ENCODE measurements at places on chromosomes 6 and 20.

DNA sequence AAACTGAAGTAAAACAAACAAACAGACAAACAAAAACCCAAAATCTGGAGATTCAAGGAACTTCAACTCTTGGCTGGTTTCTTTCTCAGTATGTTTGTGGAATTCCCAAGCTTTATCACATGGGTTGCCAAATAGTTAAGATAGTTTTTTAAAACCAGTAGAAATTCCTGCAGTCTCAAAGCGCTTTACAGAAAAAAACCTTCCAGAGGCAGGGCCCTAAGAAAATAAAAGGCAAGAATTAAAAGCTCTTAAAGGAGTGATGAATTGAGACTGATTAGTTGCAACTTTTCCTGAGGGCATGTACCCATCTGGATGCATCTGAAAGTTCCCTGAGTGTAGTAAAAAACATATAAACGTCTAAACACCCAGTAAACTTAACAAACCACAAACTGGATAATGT is 25.9 kb upstream of the PTCHD4 start:
- DNase-seq, result no peak

DNA sequence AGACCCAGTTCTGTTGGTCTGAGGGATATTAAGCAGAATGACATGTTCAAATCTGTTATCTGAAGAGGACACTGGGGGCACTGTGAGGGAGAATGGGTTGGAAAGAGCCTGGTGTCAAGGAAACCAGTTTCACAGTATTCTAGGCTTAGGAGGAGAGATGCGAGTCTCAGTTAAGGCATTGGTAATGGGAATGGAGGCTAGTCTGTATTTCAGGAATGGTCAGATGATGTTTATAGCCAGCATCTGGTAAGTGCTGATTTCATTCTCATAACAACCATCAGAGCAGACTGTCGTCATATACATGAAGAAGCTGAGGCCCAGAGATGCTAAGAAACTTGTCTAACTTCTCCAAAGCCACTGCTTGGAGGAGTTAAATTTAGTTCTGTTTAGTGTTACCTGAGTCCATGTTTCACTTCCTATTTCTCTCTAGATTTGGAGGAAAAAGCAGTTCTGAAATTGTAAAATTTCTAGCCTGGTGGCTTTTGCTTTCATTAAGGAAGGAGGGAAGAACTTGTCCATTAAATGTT is 242.0 kb downstream of the ARID1B start:
- no peak for DNase-seq

DNA sequence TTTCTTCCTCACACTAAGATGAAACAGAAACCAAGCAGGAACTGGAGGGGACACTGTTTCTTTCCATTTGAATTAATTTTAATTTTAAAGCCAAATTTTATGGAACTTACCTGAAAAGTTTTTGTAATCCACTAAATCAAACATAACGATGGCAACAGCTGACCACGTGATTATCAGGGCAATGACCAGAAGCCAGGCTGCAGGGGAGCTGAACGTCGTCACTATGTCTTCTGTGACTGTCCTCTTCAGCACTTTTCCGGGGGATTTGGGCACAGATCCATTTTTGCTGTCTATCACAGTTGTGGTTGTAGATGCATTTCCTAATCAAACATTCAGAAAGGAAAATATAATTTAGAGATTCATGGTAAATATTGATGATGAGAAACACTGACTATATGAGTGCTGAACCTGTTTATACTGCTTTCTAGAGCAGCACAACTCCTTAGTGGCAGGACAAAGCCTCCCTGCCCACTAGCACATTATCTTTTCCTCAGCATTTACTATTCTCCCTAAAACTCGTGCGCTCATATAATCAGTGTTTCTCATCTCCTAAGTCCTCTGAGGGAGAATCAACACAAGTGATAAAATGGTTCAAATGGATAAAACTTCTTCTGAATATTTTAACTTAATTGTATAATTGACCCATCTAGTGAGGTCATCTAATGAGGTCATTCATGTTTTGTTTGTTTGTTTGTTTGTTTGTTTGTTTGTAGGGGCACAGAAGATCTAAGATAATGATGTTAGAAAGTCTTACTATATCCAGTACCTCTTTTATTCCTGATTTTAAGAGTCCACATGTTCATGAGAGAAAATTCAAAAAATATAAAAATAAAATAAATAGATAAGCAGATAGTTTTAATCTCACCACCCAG is 65.7 kb downstream of the TRDN start:
- DNase-seq, result no peak

DNA sequence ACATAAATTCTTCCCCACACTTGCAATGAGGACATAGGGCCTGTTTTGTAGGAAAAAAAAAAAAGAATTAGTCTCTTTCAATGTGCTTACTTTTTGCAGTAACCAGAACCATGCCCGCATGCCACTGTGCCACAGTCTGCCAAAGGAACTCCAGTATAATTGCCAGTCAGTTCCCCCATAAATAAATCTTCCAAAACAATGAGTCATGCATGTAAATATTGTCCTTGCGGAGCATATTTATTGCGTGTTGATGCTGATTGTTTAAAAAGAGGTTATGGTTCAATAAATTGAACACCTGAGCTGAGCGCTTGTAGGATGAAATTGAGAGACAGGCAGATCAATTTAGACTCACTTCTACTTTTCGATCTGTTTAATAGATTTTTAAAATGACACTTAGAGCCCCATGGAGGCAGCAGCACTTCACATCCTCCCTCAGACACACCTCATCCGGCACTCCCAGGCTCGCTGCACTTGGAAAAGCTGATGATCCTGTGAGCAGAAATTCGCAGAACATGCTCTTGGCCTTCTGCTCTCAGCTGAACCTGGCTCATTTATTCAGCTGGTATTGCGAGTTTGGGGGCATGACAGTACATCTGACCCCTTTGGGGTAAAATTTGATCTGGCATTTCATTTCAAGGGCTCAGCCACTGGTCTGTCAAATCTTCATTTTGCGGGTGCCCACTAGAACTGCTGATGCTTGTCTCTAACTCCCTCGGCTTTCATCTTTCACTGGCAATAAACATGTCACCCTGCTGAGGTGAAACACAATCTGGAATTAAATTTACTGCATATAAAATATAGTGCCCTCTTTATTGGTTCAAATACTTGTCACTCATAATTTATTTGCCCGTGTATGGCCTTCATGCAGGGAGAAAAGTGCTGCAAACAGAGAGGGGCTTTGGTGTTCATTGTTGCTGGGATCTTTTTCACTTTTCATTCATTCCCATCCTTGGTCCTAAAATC is 371.1 kb upstream of the POU3F2 start:
- DNase-seq, result no peak

- DNase-seq, result peak; percentile 24
Measured at GRCh38 chr6:1770968-1771723, 161.4 kb downstream of the FOXC1 start.

- DNase-seq, result no peak
Measured at GRCh38 chr6:41713159-41713649, 22.2 kb downstream of the TFEB start.

DNA sequence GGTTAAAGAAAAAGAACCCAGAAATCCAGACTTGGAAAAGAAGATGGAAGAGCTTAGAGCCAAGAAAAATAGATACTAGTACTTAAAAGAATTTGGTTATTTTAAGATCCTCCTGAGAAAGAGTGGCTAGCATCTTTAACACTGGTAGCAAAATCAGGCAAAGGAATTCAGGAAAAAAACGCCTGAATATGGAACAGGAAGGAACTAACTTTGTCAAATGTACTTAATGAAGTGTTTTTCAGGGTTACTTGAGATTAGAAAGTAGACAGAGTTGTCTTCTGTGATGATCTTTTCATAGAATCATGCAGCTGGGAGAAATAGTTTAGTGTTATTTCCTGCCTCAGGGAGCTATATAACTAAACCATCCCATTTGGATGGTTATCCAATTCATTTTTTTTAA is 50.8 kb upstream of the SASH1 start:
- DNase-seq, result no peak

- no peak for DNase-seq
Measured at GRCh38 chr6:169243661-169244060, 10.0 kb downstream of the THBS2 start.

GRCh38 chr6:88114838-88115237 is 51.3 kb downstream of the CNR1 start:
- no peak for DNase-seq

GRCh38 chr20:9280666-9281065 is 211.8 kb downstream of the PLCB4 start:
- DNase-seq, result no peak

GRCh38 chr6:135030532-135031178 is 24.0 kb downstream of the HBS1L start:
- DNase-seq, result no peak

- DNase-seq, result no peak
Measured at GRCh38 chr6:156651486-156651885, 125.7 kb upstream of the ARID1B start.

GRCh38 chr6:68497927-68498326 is 137.2 kb upstream of the ADGRB3 start:
- no peak for DNase-seq

DNA sequence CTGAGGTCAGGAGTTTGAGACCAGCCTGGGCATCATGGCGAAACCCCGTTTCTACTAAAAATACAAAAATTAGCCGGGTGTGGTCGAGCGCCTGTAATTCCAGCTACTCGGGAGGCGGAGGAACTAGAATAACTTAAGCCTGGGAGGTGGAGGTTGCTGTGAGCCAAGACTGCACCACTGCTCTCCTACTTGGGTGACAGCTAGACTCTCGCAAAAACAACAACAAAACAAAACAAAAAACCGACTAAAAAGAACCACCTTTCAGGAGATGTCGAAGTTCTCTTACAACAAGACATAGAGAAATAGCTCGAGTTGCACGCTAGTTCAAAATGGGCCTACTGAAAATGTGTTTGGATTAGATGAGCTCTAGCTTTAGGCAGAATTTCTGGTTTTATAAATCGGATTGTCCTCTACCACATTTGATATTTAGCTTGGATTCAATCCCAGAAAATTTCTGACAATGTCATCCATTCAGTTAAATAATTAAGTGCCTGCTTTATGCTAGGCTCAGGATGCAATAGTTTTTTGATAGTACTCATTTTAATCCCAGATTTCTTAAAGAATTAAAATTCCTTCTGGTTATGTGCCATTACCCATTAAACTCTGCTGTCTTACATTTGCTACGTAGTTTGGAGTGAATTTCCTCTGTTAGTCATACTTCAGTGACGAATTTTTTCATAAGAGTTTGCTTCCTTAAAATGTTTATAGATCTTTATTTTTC is 137.5 kb upstream of the SHLD1 start:
- DNase-seq, result no peak

GRCh38 chr20:50670126-50670862 is 21.0 kb downstream of the RIPOR3 start:
- no peak for DNase-seq

- no peak for DNase-seq
Measured at GRCh38 chr6:31402324-31403282, 792 bp upstream of the MICA start.

DNA sequence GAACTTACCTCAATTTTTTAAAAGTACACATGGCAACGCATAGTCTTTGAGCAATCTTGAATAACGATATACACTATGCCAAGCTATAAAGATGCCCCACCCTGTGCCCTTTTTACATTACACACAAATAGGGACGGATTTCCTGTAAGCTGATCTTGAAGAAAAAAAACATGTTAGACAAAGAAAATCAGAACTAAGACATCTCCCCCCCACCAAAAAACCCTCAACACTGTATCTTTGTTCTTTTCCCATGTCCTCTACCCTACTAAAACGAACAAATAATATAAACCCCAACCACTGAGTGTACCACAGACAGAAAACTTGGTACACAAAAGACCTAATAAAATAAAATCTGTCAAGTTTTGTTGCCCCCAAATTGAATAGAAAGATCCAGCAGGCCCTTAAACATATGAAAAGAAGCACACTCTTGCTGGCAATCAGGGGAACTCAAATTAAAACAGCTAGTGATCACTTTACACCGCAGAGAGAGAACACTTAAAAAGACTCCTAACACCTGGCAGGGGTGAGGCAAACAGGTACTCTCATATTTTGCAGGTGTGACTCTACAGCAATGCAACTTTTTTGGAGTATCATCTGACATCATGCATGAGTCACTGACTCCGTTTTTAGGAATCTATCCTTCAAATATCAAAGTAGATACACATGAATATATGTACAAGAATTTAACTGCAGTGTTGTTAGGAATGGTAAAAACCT is 29.6 kb downstream of the BACH2 start:
- no peak for DNase-seq

DNA sequence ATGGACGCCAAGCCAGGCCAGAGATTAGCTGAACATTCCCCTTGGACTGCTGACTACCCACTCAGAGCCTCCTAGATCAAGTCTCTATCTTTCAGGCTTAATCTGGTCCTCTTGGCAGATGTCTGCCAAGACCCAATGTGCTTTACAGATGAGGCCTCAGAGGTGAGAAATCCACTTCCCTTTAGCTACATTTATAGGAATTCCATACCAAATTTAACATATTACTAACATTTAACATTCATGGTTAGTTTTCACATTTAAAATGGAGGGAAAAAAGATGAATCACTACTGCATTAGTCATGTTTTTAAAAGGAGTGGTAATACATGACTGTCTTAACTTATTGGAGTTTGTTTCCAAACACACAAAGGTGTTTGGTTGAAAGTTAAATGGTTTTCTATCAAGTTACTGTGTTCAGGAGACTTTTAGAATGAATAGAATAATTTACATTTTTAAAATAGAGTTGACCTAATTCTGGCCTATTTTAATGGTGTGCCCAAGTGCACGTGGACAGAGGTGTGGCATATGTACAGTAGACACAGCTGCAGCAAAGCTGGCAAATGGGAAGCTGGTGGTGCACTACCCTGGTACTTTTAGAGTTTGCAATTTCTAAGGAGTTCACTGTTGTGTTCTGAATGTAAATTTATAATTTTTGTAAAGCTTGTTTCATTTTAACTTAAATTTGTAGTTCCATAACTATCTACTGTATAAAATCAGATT is 41.9 kb upstream of the CALHM6 start:
- DNase-seq, result no peak

DNA sequence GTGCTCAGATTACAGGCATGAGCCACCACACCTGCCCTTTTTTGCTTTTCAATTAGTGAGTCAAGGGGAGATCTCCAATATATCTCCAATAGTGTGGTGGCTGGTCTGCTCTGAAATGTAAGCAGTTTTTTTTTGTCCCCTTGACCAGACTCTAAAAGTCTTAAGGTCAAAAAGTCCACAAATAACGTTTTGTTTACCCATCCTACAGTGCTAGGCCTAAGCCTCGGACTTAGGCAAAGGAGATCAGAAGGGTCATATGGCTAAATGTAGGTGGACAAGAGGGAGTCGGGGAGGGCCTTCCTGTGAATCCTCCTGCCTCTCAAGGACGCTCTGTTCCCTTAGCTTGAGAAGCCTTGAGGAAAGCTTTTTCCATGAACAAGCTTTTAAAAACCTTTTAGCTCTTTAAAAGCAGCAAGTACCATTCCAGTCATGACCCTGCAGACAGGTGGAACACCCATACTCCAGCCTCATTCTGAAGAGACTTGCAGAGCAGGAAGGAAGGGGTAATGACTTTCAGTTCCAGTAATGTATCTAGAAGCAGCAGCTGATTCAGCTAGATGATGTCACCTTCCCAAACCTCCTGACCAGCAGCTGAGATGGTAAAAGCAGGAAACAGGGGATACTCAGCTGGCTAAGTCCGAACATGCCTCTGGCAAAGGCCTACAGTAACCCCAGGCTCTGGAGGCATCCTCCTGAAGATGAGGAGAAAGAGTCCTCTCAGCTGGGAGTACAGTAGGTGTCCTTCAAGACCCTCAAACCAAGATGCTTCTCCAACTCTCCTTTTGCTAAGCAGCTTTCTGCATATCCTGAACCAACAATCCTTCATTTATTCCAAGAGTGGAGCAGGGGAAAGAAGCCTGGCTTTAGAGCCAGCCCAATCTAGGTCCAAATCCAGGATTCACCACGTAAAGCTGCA is 23.6 kb downstream of the BCL2L1 start:
- DNase-seq, result no peak

GRCh38 chr20:4664691-4665360 is 56.9 kb upstream of the PRND start:
- DNase-seq, result no peak

GRCh38 chr6:63525186-63525878 is 46.9 kb upstream of the LOC128125822 start:
- DNase-seq, result no peak

All from stimulated activated CD4-positive, alpha-beta T cell treated with anti-CD3 and anti-CD28 coated beads, Interleukin-12 subunit alpha, Interleukin-12 subunit beta, amount 100 ng/mL, for 48 hours (primary cell).